NCI-H524 (cell line): ENCODE measurements at places on chromosomes 3 and 15.

DNA sequence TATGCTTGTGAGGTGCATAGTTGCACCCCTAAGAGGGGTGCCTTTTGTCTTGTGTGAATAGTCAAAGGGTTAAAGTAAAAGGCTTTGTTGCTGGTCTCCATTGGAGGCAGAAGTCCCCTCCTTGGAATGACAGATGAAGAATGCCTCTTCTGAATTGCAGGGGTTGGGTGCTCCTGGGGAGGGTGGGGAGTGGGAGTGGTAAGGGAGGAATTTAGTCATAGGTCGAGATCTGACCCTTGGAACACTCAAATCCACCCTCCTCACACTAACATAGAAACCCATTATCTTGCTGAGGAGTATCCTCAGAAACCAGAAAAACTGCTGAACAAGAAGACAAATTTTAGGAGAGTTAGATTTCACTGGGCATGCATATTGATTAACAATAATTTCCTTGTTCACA is 4.7 kb downstream of the CTXND1 start:
- no peak for DNase-seq

DNA sequence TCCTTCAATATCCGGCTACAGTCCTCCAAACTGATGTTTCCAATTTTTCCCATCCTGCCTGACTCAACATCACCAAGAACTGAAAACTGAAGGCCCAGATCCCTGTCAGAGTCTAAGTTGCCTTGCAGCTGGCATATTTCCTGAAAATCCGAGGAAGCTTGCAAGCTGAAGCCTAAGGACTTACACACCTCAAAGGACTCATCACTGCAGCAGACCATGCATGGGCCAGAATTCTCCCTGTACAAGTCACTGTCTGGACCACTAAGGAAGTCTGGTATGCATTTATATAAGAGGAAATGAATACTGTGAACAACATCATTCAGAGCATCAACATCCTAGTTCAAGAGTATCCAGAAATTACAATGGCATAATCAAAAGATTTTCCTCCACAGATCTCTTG is 548.8 kb upstream of the MDFIC2 start:
- no peak for DNase-seq

DNA sequence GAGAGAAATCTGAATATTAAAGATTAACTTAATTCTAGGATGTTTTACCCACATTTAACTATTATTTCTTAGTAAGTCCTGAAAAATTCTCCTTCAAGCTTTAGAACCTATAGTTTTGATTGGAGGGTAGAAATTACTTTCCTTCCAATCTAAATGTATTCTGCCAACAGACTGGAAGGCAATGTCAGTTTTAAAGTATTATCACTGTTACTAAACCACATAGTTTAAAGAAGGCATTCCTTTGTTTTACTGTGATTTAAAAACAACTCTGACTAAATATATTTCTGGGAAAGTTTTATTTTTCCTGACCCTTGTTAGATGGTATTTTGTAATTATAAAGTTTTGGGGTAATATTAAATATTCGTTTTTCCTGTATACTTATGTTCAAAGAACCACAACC is 382.5 kb downstream of the TBC1D5 start:
- no peak for DNase-seq

GRCh38 chr3:55549177-55549576 is 62.1 kb upstream of the WNT5A start:
- DNase-seq: no peak

- DNase-seq: no peak
Measured at GRCh38 chr3:82342521-82342920, 581.1 kb upstream of the GBE1 start.

GRCh38 chr3:42493798-42494151 is 8.7 kb upstream of the VIPR1 start:
- DNase-seq: no peak

- no peak for DNase-seq
Measured at GRCh38 chr15:58043192-58043903, 22.2 kb downstream of the ALDH1A2 start.

DNA sequence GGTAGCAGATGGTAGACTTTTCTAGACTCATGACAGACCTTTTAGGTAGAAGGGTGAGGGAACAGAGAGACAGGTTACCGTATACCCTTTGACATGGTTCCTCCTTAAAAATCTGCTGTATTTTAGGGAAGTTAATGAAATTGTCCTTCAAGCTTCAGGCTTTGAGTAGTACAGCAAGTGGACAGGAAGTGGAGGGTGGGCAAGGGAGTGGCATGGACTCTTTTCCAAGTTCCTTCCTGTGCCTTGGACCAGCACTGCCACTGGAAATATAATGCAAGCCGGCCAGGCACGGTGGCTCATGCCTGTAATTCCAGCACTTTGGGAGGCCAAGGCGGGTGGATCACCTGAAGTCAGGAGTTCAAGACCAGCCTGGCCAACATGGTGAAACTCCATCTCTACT is 156.1 kb upstream of the LRRFIP2 start:
- DNase-seq: no peak

GRCh38 chr15:63246691-63247469 is 30.5 kb upstream of the APH1B start:
- DNase-seq: no peak

DNA sequence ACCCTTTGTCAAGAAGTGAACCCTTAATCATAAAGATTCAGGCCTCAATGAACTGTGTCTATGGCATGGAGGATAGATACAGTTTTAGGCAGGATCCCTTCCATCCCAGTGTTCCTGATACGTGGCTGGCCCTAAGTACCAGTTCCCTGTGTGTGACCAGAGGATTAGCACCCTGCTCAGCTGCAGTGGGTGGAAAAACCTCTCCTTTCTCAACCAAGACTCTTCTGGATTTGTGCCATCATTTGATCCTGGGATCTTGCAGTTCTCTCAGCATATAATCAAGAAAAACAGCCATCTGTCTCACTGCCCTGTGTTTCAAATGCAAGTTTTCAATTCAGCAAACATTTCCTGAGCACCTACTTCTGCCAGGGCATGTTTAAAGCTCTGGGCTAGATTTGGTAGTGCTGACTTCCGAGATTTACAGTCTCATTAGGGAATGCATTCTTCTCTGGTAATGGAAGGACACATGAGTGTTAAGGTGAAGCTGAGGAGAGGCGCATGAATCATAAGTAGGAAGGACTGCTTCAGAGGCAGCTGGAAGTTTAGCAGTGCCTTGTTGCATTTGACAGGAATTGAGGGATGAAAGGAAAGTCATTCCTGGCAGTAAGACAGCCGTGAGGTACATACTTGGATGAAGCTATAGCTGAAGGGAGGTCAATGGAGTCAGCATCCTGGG is 388.3 kb downstream of the MFSD1 start:
- DNase-seq: peak; percentile 16

DNA sequence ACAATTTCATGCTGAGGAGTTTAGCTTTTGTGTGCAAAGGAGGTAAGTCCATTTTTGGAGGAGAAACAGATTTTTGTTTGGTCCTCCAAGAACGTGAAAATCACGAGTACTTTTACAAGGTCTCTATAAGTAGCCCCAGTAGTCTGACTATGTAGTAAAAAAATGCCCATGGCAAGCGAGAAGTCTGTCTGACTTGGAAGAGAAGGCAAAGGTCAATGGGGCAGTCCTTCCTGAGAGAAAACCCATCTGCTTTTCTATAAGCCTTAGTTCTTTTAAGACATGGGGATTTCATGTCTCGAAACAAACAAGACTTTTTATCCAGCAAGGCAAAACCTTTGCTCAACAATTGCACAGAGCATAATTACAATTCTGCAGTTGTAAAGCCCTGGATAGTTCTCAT is 183.2 kb downstream of the GAP43 start:
- DNase-seq: no peak

GRCh38 chr15:25684521-25685431 is 178.4 kb downstream of the ATP10A start:
- no peak for DNase-seq

- no peak for DNase-seq
Measured at GRCh38 chr15:62665449-62665848, 377.1 kb upstream of the TPM1 start.

DNA sequence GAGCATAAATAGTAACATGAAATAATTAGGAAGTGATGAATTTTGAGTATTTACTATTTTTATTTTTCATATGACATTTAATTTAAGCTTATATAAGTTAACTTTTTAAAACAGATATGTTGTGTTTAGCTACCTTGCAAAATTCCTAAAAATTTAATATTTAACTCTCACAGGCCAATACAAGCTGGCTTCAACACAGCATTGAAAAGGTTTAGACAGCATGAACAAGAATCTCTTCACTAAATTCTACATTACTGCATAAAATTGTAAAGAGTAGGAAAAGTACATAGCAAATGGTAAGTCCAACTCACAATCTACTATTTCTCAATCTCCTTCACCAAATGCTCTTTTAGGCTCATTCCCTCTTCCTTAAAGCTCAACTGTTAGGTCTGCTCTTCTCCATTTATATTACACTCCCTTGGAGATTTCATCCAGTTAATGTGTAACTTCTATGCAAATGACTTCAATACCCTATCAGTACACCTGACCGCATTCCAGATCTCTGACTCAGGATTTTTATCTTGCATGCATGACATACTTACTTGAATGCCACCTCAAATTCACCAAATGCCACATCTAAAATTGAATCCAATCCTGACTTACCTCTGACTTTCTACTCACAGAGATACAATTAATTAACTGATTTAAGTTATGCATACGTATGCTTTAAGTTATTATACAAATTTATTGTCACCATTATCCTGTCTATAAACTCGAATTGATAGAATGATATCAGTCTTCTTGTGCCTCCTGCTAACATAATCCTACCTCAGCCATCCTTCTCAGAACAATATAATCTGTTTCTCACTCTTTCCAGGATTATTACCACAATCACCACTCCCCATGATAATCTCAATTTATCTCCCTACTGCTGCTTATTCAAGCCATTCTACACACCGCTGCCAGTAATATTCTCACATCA is 127.0 kb downstream of the STAG1 start:
- no peak for DNase-seq

- DNase-seq: peak; percentile 51
Measured at GRCh38 chr3:186821429-186822387, 15.4 kb upstream of the RFC4 start.

DNA sequence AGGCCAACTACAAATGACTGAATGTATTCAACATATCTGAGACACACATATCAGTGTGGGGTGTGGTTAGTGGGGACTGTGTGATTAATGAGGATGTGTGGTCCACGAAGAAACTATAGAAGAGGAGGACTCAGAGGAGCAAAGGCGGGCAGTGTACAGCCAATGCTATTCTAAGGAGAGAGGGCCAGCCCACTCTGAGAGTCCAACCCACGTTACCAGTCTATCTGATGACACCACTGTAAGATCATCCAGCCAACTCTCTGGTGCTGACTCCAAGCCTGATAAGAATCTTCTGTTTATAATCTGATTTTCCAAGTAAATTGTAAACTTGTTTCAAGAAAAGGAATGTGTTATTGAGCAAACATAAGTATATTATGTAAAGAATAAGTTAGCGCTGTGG is 47.2 kb downstream of the MCF2L2 start:
- no peak for DNase-seq

GRCh38 chr3:38587548-38588131 is 61.8 kb downstream of the SCN5A start:
- no peak for DNase-seq

DNA sequence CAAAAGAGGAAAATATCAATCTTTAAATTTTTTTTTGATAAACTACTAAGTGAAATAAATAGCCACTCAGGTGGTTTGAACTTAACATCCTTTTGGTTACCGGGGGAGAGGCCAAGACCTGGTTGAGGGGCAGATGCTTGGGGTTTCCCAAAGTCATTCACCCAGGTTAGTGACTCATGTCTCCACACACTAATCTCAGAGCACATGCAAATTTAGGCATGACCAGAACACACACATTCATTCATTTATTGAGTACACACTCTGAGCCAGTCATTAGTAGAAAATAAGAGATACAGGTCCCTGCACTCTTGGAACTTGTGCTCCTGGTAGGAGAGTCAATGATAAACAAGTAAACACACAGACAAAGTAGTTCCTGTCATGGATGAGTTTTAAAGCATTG is 7.3 kb downstream of the ILDR1 start:
- no peak for DNase-seq

DNA sequence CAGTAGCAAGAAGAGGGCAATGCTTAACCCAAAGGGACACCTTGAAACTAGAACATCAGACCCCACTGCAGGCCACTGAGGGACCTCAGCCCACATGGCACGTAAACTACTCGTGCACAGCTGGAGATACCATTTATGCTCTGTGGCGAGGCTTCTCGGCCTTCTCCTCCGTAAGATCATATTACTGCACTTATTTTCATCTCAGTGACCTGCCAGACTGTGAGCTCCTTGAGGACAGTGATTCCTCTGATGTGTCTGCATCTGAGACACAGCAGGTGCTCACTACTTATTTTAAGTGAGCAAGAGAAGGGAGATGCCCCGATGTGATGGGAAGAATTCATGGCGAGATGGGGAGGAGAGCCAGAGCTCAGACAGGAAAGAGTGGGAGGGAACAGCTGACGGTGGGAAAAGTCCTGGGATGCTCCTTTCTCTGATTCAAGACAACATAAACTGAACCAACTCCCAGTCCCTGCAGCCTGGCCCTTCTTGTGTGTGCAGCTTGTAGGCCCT is 137.6 kb downstream of the RPLP1 start:
- DNase-seq: no peak

- no peak for DNase-seq
Measured at GRCh38 chr15:88394553-88395145, 72.5 kb downstream of the MRPL46 start.

DNA sequence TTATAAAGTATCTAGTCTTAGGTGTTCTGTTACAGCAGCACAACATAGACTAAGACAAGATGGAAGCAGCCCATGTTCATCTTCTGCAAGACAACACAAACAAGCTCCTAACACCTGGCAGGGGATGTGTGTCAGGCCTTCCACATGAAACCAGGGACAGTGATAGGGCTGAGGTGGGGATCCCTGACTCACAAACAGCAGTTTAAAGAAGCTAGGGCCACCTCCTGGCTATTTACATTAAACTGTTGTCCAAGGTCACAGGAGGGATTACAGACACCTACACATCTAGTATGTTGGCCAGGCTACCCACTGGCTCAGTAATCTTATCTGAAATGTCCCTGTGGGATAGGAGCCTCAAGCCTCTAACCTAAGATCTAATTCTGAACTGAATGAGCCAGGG is 211.3 kb downstream of the MINAR1 start:
- DNase-seq: no peak

- DNase-seq: no peak
Measured at GRCh38 chr15:22954326-22954725, 25.8 kb downstream of the CYFIP1 start.

DNA sequence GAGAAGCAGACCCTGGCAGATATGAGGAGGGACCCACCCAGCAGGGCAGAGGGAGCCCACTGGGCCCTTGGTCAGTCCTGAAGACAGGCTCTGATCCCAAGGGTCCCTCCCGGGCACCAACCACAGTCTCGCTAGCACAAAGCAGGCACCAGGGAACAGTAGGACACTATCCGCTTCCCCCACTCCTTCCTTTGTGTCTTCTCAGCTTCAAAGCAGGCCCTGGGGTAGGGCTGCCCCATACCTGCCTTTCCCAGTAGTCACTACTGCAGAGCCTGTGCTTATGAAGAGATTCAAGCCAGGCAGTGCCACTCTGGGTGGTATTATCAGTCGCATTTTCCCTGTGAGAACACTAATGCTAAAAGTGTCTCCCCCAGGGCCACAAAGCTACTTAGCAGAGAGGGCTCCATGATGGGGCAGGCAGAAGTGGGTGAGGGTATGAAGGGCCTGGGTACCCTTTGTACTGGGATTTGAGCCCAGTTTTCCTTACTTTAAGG is 32.7 kb downstream of the SRPRB start:
- no peak for DNase-seq

- no peak for DNase-seq
Measured at GRCh38 chr3:51386852-51387229, 1.8 kb downstream of the MANF start.

- DNase-seq: no peak
Measured at GRCh38 chr3:39502838-39503145, 35.3 kb downstream of the MOBP start.
